T-helper 2 cell treated with Interferon-gamma antibody and Interleukin-4, amounts not matched to agents 100 ng/mL and 5 ng/mL, for 36 hours (primary cell): ENCODE measurements at places on chromosomes 5 and 9. TPM values are rescaled to one million over a fixed set of nuclear protein-coding genes. Genes with fewer than 3 reads are reported as not detected.

GABRB2 gene
- total RNA-seq, result not detected in 2 replicates

WDR38 gene
- total RNA-seq, result not detected in 2 replicates

GPRIN1 gene
- 2.1 and 2.4 TPM in 2 replicates for total RNA-seq

PCDHA6 gene
- not detected in 2 replicates for total RNA-seq

C5 gene
- total RNA-seq, result 1.5 and 2.5 TPM in 2 replicates
